Endothelial cell of umbilical vein (primary cell): ENCODE measurements at places on chromosomes 6 and 20.
A peak's percentile ranks its signal among the peaks of the same experiment; 100 is the strongest.

- no peaks in the 10 kb centered on the region for H3K36me3 ChIP-seq
- DNase-seq = no peak
- no peak within 1 kb of the TSS for H3K4me3 ChIP-seq
- peaks cover 45% of the 10 kb centered on the region for H3K27me3 ChIP-seq
- no peak within 1 kb of the TSS for H3K27ac ChIP-seq
These were observed at the start of gene PROKR2 for GRCh38 chr20:5316188-5317158. Gene PROKR2, minus strand, starts transcription at chr20:5316954. Its CDS starts 2,585 bp downstream, at chr20:5314369.

- H3K27ac ChIP-seq = peak overlapping the region; percentile 39
- peak overlapping the region; percentile 87 for H3K4me3 ChIP-seq
- peak; percentile 62 for DNase-seq
- peaks cover 10% of the 10 kb centered on the region for H3K4me1 ChIP-seq
These were observed 241 bp upstream of the CFAP206 start for GRCh38 chr6:87407561-87407900.

GRCh38 chr20:32894026-32894483 is 35.3 kb downstream of the EFCAB8 start:
- DNase-seq = no peak
- no peaks in the 10 kb centered on the region for H3K36me3 ChIP-seq
- no peak overlapping the region for H3K4me3 ChIP-seq
- no peaks in the 10 kb centered on the region for H3K4me1 ChIP-seq
- H3K27me3 ChIP-seq = no peaks in the 10 kb centered on the region
- H3K27ac ChIP-seq = no peak overlapping the region

- H3K36me3 ChIP-seq = no peaks in the 10 kb centered on the region
- DNase-seq = no peak
- H3K27me3 ChIP-seq = no peaks in the 10 kb centered on the region
- peaks cover 53% of the 10 kb centered on the region for H3K4me1 ChIP-seq
- H3K4me3 ChIP-seq = no peak overlapping the region
These were observed 18.7 kb downstream of the UQCC2 start for GRCh38 chr6:33692760-33693158.
